Tibial nerve (tissue), 4 donors: ENCODE measurements at places on chromosomes 6 and 20. TPM values are rescaled to one million over a fixed set of nuclear protein-coding genes. Genes with fewer than 3 reads are reported as not detected.

Gene RIPOR2
- total RNA-seq, result 27.0 TPM

Gene NRN1
- 39.0 TPM for total RNA-seq

Gene SCUBE3
- total RNA-seq, result 0.30 TPM

Gene XKR7
- not detected for total RNA-seq

Gene PGC
- not detected for total RNA-seq

Gene PRSS16
- total RNA-seq, result not detected

Gene SLC17A3
- total RNA-seq, result not detected

Gene ZSCAN12
- total RNA-seq, result 4.7 TPM

Gene EDN1
- total RNA-seq, result 48.8 TPM

Gene CST7
- total RNA-seq, result 0.84 TPM

Gene NHSL1
- 8.6 TPM for total RNA-seq

Gene SPATS1
- not detected for total RNA-seq

Gene ADGB
- total RNA-seq, result not detected

Gene ULBP1
- total RNA-seq, result not detected

Gene PSORS1C2
- not detected for total RNA-seq

Gene MOCS1
- total RNA-seq, result 56.7 TPM
